ENCODE measurements at places on chromosomes 11 and 22. TPM values are rescaled to one million over a fixed set of nuclear protein-coding genes. Genes with fewer than 3 reads are reported as not detected.

GRCh38 chr11:72189455-72190250, 2.3 kb upstream of the FOLR1 start:
- no peak for DNase-seq
- H3K4me1 ChIP-seq = no peaks in the 10 kb centered on the region
- H3K36me3 ChIP-seq = no peaks in the 10 kb centered on the region
- no peaks in the 10 kb centered on the region for H3K27me3 ChIP-seq

DNA sequence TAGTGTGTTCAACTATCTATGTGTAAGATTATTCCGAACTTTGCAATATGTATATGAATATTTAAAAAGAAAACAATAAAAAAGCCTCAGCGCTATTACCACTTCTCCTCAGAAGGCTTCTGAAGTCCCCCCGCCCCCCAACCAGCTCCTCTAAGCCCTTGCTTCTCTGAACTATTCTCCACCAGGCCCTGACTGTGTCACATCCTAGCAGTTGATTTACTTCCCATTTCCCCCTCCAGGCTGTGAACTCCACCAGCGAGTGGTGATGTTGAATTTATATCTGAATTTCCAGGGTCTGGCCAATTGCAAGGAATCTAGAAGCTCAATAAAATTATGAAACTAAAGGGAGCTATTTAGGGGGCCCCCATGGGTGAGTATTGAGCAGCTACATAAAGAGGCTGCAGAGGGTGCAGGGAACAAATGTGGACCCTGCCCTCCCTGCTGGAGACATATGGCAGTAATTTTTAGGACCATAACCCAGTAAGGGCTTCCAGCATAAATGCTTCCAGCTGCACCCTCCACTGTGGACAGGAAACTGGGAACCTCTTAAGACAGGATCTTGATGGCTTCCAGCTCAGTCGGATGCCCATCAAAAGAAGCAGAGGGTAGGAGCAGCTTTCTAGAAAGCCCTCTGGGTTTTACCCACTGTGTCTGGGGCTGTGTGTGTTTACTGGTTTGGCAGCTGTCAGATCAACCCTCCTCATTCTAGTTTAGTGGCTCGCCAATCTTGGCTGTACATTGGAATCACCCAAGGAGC, 81.4 kb downstream of the TIMP3 start:
- peaks cover 43% of the 10 kb centered on the region for H3K4me1 ChIP-seq
- H3K27me3 ChIP-seq = no peaks in the 10 kb centered on the region
- H3K36me3 ChIP-seq = no peaks in the 10 kb centered on the region
- no peak overlapping the region for H3K27ac ChIP-seq

BMAL1 gene
- 20.7 TPM for total RNA-seq

DNA sequence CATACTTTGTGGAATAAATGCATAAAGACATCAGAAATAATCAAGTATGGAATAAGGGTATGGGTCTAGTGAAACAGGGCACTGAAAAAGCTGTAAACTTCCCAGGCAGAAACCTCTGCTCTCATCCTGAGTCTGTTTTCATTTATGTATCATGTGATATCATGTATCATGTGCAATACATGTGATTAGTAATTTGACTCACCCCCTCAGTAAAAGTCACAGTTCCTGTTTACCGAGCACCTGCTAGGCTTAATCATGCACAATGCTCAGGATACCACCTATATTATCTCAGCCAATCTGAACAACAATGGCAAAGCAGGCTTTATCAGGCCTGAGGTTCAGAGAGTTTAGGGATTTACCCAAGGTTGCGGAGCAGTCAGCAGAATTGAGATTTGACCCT, 250.6 kb upstream of the TENM4 start:
- DNase-seq = no peak
- H3K36me3 ChIP-seq = no peaks in the 10 kb centered on the region
- no peak overlapping the region for H3K4me3 ChIP-seq
- no peaks in the 10 kb centered on the region for H3K4me1 ChIP-seq

GRCh38 chr11:32817181-32817851, 12.4 kb upstream of the PRRG4 start:
- no peaks in the 10 kb centered on the region for H3K4me1 ChIP-seq
- DNase-seq = no peak
- no peaks in the 10 kb centered on the region for H3K36me3 ChIP-seq
- no peak overlapping the region for H3K27ac ChIP-seq
- no peak overlapping the region for H3K4me3 ChIP-seq
- H3K27me3 ChIP-seq = no peaks in the 10 kb centered on the region

CHID1 gene
- 46.9 TPM for total RNA-seq

DNA sequence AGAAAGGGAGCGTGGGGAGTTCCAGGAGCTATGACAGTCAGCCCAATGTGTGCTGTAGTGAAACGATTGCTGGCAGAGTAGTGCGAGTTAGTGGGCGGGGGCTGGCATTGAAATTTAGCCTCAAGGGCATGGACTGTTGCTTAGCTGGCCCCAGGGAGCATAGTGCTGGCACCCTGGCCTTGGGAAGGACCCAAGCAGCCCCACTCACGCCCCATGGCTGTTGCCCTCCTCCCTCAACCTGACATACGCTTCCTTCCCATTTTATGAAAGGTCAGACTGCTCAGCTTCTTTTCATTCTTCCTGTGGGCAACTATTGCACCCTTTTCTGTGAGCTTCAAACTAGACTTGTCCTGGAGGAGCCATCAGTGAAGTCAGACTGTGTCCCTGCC, 52.0 kb upstream of the SUSD2 start:
- H3K4me3 ChIP-seq = no peak overlapping the region
- no peaks in the 10 kb centered on the region for H3K27me3 ChIP-seq
- DNase-seq = no peak
- H3K36me3 ChIP-seq = peaks cover 9% of the 10 kb centered on the region
- H3K4me1 ChIP-seq = no peaks in the 10 kb centered on the region
- H3K27ac ChIP-seq = no peak overlapping the region

DNA sequence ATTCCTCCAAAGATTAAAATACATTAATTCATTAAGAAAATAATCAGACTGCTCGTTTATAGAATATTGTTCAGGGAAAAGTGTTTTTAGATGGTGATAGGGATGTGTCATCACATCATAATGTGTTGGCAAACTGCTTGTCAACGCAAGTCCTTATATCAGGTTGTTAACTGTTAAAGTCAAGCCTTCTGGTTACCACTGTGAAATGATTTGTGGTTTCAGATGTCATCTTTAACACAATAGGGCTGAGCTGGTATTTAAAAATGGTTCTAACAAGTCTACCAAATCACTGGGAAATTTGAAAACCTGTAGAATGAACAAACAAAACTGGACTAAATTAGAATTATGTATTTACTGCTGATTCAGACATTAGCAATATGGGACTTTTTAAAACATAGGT, 2.4 kb upstream of the MMP13 start:
- no peak overlapping the region for H3K4me3 ChIP-seq
- DNase-seq = no peak
- H3K27me3 ChIP-seq = no peaks in the 10 kb centered on the region
- H3K27ac ChIP-seq = no peak overlapping the region
- H3K4me1 ChIP-seq = no peaks in the 10 kb centered on the region
- no peaks in the 10 kb centered on the region for H3K36me3 ChIP-seq

SCUBE1 gene
- 0.16 TPM for total RNA-seq

TMEM191C gene
- 1.3 TPM for total RNA-seq

- H3K36me3 ChIP-seq = no peaks in the 10 kb centered on the region
- no peak for DNase-seq
- H3K4me1 ChIP-seq = peaks cover 17% of the 10 kb centered on the region
- no peak overlapping the region for H3K4me3 ChIP-seq
Measured at GRCh38 chr11:76086743-76087635, 119.3 kb downstream of the WNT11 start.

HTR3B gene
- total RNA-seq = not detected

All from right atrium auricular region (tissue), 2 donors.